ENCODE measurements at places on chromosomes 7 and 10.

GRCh38 chr7:133582766-133583523 lies 330.1 kb downstream of the EXOC4 start:
- DNase-seq = no peak

GRCh38 chr7:80230327-80230726 lies 95.7 kb downstream of the GNAI1 start:
- no peak for DNase-seq

DNA sequence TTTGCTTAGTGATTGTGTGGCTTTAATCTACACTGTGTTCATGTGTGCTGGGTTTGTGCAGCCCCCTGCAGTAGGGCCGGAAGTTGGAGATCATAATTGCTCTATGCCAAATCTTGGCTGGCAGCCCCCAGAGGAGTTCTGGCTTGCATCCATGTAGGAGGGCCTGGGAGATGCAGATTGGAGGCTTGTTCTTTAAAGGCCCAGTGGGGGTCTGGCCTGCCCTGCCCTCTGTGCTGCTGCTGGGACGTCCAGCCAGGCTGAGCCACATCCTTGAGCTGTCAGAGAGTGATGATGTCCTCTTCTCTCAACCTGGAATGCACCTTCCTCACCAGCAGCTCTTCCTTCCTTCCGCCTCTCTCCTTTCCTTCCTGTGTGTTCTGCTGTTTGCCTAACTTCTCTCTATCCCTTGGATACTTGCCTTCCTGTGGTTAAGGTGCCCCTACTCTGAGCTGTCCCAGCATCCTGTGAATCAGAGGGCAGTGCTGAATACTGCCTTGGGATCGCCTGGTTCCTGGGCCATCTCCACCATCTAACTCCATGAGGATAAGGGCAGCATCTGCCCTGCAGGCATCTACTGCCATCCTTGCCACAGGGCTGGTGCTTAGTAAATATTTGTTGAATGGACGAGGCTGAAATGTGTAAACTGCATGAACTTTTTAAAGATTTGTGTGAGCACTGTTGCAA lies 30.2 kb downstream of the DOCK1 start:
- DNase-seq = no peak

GRCh38 chr7:92876836-92877235 lies 40.5 kb upstream of the CDK6 start:
- DNase-seq = no peak

DNA sequence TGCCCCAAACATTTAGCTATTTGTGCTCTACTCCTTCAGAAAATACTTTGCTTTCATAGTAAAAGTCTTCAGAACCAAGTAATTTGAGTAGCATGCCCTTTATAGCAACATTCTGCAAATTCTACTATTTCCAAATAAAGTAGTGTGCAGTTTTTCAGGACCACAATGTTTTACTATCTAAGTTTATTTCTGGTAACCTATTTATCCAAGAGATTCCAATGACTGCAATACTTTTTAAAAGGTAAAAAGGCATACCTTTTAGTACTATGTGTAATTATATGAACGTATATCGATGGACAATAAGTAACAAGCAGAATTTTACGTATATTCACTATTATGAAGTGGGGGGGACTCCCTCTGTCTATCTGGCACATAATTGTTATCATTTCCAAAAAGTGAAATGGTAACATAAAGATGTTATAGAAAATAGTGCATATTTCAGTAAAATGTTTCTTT lies 6.9 kb upstream of the CAV2 start:
- no peak for DNase-seq

DNA sequence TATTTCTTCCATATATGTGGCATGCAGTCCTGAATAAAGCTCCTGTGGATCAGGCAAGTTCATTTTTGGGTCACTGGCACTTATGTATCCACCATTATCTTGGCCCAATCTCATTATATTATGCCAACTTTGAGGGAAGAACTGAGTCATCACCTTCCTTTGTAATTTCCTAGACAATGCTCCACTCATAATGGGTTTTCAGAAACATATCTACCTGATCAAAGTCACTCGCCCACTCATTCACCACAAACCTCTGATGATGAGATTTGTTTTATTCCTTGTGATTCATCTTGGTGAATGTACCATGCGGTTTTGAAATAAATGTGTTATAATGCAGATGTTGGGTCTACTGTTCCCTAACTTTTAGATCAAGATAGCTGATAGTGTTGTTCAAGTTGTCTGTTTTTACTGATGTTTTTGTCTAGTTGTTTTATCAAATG lies 525.8 kb downstream of the KIF20B start:
- no peak for DNase-seq

DNA sequence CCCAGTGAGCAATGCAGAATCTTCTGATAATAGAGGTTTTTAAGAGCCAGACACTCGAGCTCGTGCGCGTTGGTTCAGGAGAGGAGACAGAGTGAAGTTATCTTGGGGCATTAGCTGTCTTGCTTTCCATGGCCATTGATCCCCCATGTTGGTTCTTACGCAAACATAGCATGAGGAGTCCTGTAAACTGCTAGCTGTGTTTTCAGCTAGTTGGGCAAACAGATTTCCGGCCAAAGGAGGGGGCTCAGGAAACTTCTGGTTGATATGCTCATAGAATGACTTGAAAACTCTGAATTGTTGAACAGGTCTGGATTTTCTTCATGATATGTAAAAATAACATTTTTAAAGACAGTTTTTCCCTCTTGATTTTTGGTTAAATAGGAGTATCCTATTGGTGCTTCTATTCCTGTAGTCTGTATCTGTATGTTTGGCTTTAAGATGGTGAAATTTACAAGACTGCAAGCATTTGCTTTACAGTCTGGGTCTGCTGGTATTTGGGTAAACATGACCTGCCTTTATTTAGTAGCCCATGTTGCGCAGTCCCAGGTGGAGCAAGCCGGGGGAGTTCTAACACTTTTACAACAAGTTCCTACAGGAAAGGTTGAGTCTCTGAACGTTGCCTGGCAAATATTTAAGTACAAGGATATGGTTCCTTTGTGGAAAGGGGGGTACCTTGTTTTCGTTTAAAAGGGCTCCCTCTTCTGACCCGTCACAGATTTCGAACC lies 218.4 kb upstream of the KCND2 start:
- no peak for DNase-seq

DNA sequence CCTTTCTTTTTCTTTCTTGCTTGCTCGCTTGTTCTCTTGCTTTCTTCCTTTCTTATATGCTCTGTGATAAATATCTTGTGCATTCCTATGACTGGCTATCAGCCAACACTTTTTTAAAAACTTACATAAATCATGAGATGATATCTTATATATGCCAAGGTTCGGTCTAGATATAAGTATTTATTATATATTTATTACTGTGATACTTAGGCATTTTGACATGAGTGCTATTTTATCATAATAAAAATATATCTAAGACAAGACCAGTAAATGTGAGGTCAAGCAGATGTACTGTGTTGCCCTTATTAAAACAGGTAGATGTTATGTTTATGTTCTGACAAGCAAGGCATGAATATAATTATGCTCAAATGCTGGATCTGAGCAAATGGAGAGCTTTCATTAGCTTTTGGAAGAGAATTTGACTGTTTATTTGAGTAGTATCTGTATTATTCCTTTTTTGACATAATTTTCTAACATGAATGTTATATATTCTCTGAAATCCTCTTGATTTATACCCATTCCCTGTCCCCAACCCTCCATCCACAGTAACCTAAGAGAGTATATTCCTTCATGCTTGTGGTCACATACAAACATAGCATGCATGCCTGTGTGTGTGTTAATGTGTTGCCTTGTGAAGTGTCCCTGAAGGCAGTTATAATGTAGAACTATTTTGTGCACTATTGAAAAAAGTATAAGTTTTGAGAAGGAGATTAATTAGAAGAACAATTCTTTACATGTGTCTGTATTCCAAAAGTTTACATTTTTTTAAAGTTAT lies 158.0 kb downstream of the HDAC9 start:
- no peak for DNase-seq

- DNase-seq = no peak
Measured at GRCh38 chr10:3689871-3690510, 95.0 kb downstream of the KLF6 start.

GRCh38 chr10:108904163-108904838 lies 1019.0 kb downstream of the XPNPEP1 start:
- no peak for DNase-seq

DNA sequence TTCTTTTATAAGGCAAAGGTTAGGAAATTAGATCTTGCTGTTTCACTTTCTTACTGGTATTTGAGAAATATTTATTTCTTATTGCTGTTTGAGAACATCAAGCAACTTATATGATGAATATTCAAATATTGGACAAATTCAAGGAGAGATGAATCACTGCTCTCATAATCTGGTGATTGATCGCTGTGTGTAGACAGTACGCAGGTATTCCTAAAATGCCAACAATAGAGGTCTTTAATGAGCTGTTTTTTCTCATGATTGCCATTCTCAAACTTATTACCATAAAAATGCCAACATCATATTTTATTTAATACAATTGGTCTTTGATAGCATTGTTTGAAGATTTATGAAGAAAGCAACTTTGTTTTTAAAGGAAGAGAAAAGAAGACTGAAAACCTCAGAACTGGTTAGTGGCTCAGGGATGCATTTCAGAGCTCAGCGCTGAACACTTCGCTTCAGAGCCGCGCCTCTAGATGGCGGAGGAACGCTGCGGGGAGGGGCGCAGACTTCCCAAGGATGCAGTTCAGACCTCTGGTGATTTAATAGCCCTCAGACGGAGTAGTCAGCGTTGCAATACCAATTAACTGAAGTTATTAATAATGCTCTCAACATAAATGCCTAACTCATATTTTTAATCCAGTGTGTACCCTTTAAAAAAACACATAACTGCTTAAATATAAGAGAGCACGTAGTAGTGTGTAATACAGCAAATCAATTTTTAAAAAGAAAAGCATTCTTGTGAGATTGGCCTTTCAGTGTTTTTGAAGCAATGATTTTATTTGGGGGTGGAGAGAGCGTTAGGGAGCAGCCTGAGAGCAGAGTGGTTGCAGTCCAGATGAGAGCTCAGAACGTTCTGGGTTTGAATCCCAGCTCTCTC lies 38.5 kb upstream of the STEAP4 start:
- no peak for DNase-seq

- no peak for DNase-seq
Measured at GRCh38 chr10:9103301-9103700, 1048.8 kb downstream of the GATA3 start.

GRCh38 chr10:101273330-101273729 lies 44.1 kb upstream of the LBX1 start:
- no peak for DNase-seq

- no peak for DNase-seq
Measured at GRCh38 chr10:6741541-6741941, 161.5 kb upstream of the PRKCQ start.

DNA sequence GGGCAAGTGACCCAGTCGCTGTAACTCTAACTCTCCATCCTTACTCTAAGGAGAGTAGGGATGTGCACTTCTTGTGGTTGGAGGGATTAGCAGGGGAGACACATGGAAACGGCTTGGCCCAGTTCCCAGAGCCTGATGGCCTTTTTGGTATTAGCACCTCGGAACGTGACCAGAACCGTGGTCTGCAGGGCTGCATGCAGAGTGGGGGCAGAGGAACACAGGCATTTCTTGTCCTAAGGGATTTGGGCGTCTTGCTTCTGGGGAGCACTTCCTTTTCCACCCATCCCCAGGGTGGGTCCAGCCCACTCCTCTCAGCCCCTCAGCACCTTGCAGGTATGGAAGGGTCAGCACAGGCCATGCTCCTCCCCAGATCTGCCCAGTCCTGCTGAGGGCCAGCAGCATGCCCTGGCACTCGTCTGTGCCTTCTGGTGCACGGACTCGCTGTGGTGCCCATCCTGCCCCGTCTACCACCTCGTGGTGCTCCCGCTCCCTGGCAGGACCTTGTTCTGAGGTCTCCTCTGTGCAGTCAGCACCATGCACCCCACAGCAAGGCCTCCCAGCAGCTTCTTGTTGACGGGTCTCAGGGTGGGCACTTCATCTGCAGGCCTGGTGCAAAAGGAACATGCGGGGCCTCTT lies 109.6 kb downstream of the ACTR3B start:
- DNase-seq = no peak

DNA sequence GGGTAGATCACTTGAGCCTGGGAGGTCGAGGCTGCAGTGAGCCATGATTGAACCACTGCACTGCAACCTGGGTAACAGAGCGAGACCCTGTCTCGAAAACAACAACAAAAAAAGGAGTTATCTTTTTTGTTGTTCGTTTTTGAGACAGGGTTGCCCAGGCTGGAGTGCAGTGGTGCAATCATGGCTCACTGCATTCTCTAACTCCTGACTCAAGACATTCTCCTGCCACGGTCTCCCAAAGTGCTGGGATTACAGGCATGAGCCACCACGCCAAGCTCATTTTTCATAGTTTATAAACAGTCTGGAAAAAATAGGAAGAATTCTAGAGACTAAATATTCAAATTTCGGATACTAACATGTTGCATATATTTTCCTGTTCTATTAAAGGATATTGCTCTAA lies 29.4 kb downstream of the SFXN4 start:
- DNase-seq = no peak

GRCh38 chr10:131862548-131862947 lies 38.3 kb upstream of the PPP2R2D start:
- DNase-seq = no peak

GRCh38 chr7:85593355-85593754 lies 406.5 kb upstream of the SEMA3D start:
- DNase-seq = no peak

DNA sequence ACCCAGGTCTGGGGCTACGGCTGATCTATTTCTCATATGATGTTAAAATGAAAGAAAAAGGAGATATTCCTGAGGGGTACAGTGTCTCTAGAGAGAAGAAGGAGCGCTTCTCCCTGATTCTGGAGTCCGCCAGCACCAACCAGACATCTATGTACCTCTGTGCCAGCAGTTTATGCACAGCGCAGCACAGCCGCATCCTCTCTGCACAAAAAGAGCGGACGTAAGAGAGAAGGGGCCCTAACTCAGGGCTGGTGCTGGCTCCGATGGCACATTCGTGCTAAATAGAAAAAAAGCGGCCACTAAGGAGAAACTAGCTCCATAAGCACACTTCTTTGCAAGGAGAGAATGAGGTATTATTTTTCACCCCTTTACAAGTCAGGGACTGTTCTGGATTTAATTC lies 28.3 kb upstream of the PRSS1 start:
- no peak for DNase-seq

GRCh38 chr7:103113164-103113563 lies 35.7 kb downstream of the NAPEPLD start:
- DNase-seq = no peak

- DNase-seq = no peak
Measured at GRCh38 chr7:116540743-116541142, 15.9 kb downstream of the CAV1 start.

DNA sequence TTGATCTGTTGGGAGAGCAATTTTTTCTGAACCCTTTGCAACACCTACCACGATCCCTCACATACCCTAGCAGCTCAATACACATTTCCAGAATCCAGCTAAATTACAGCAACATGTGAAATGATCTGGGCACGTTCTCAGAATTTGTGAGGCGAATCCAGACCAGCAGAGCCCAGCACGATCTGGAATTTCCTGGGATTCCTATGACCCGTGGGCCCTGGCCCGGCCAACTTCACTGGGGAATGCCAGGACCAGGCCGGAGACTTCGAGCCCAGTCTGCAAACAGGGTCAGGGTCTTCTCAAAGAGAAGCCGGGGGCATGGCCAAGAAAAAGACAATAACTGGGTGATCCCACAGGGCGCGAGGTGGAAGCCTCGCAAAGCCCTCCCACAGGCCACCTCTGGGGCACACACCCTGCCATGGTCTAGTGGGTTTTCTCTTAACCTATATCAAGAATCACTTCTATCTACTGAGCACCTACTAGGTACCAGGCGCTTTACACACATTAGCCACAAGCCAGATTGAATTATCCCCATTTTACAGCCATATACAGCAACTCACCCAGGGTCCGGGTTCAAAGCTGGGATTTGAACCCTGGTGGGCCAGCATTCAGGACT lies 33.8 kb downstream of the FAM53B start:
- no peak for DNase-seq

Measured in stimulated activated CD4-positive, alpha-beta T cell treated with anti-CD3 and anti-CD28 coated beads, Interleukin-1b, Interleukin-23, amount 100 ng/mL, for 4 hours (primary cell).